ENCODE measurements at places on chromosomes 7 and 10. TPM values are rescaled to one million over a fixed set of nuclear protein-coding genes. Genes with fewer than 3 reads are reported as not detected.

Gene OR9A2
- not detected for polyA plus RNA-seq

Gene PGAM2
- not detected for polyA plus RNA-seq

- no peak for DNase-seq
Observed at GRCh38 chr10:77591238-77591880, 46.2 kb downstream of the KCNMA1 start.

GRCh38 chr10:20890491-20891337 is 6.4 kb downstream of the NEBL start:
- no peak for DNase-seq

DNA sequence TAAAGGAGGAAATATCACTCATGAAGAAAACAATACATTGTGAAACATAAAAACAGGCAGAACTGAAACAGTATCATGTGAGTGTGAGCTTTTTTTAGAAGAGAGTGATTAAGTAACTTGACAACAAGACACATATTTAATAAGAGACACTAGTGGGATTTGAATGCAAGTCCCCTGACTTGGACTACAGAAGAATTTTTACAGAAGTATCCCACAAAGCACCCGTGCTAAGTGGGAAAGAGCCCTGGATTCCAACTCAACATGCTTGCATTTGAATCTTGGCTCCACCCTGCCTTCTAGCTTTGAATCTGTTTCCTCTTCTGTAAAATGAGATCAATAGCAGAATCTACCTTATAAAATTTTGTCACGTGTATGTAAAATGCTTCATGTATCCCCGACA is 166.2 kb downstream of the ZNF365 start:
- no peak for DNase-seq

Gene POP7
- polyA plus RNA-seq: 65.1 TPM

Gene GPR26
- not detected for polyA plus RNA-seq

GRCh38 chr10:79181227-79181626 is 112.5 kb downstream of the ZMIZ1 start:
- no peak for DNase-seq

Gene AKR1C4
- polyA plus RNA-seq: not detected

DNA sequence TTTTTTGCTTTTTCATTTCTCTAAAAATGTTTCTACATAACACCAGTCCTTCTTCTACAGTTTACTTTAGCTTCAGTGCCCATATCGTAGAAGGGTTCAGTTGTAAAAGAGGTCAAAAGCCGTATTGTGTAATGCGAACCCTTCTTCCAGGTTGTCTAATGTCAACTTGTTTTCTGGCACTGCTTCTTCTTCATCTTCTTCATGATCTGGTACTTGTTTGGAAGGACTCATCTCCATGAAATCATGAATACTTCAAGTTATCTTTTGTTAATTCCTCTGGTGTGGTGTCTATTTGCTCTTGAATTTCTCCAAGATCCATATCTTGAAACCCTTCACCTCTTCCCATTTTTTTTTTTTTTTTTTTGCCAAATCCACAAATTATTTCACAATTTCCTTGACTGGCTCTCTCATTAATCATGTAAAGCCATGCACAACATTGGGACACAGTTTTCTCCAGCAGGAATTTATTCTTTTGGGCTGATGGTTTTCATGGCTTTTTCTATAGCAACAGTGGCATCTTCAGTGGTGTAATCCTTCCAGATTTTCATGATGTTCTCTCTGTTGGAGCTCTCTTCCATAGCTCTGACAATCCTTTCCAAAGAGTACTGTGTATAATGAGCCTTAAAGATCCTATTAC is 85.1 kb downstream of the CPED1 start:
- no peak for DNase-seq

Gene DYNC1I1
- polyA plus RNA-seq: not detected

Gene EPO
- polyA plus RNA-seq: not detected

DNA sequence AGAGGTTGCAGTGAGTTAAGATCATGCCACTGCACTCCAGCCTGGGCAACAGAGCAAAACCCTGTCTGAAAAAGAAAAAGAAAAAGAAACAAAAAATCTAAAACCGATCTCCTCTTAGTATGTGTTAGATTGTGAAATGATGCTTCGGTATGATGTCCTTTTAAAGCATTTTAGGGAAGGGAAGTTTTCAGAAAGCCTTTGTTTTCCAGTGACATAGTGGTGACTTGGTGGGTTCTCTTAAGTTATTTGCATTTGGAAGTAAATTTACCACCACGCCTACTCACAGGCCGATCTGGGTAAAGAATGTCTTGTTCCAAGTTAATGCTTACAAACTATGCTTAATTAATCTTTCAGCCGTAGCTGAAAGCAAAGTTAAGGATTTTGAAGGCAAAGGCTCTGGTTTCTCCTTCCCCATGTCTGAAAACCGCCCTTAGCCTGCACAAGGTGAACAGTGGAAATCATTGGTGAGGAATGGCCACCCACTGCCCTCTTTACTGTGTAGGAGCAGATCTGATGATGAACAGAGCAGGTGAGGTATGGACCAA is 10.7 kb downstream of the MTURN start:
- no peak for DNase-seq

DNA sequence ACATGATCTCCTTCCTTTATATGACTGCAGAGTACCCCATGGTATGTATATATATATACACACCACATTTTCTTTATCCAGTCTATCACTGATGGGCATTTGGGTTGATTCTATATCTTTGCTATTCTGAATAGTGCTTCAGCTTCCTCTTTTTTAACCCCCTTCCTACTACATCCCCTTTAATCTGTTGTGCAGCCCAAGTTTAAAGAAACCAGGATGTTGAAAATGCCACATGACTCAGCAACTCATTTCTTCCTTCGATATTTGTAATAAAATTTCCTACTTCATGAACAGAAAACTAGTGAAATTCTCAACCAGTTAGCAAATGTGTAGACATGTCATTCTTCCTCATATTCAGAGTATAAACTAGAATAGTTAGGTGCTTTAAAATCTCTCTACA is 1245.7 kb upstream of the SORCS1 start:
- DNase-seq: no peak
